ENCODE measurements at places on chromosomes 11 and 22.

DNA sequence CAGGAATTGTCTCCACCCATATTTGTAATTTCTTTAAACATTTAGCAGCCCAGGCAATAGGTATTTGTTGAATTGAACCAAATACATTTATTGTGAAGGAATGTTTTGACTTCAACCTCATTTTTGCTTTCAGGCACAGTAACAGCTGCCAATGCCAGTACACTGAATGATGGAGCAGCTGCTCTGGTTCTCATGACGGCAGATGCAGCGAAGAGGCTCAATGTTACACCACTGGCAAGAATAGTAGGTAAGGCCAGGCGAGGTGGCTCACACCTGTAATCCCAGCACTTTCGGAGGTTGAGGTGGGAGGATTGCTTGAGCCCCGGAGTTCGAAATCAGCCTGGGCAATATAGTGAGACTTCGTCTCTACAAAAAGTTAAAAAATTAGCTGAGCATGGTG lies 20.9 kb downstream of the ACAT1 start:
- DNase-seq, result no peak

GRCh38 chr11:117820071-117820470 lies 4.5 kb downstream of the FXYD2 start:
- no peak for DNase-seq

DNA sequence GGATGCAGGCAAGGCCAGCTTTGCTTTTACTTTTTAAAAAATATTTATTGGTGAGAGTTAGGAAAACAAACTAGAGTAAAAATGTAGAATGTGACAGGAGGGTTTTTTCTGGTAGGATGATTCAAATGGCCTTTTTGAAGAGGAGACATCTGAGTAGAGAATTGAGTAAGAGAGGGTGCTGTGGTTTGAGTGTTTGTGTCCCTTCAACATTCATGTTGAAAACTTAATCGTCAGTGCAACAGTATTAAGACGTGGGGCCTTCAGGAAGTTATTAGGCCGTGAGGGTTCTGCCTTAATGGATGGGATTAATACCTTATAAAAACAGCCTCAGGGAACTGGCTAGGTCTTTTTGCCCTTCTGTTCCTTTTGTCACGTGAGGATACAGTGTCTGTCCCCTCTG lies 288.8 kb upstream of the C11orf87 start:
- no peak for DNase-seq

GRCh38 chr11:77512092-77512491 lies 38.2 kb upstream of the PAK1 start:
- DNase-seq, result no peak

Measured in stimulated activated CD4-positive, alpha-beta T cell treated with anti-CD3 and anti-CD28 coated beads, Interleukin-1b, Interleukin-23, amount 100 ng/mL, for 1 hour (primary cell).